ENCODE measurements at places on chromosomes 4 and X. TPM values are rescaled to one million over a fixed set of nuclear protein-coding genes. Genes with fewer than 3 reads are reported as not detected.

The GYG2 gene
- not detected for total RNA-seq

The FHIP1A gene
- 0.18 TPM for total RNA-seq

The EGF gene
- total RNA-seq = not detected

The NSUN7 gene
- 0.48 TPM for total RNA-seq

The ABLIM2 gene
- not detected for total RNA-seq

The NXF3 gene
- not detected for total RNA-seq

The DSPP gene
- not detected for total RNA-seq

The TSPAN7 gene
- 0.23 TPM for total RNA-seq
